ENCODE measurements at places on chromosomes 2 and 18.

DNA sequence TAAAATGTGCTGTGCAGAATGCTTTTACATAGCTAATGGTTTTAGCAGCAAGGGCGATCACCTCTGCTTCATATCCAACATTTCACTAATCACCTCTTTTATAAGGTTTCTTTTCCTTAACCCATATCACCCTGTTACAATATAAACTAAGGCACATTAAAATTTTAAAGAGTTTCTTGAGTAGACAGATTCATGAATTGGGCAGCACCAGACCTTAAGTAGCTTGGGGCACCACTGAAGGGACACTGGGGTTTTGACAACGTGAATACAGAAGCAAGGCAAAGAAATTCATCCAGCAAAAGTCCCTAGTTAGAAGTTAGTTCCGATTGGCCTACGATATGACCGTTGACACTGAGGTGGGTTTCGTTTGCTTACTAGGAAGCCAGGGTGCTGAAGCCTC lies 44.0 kb upstream of the RALBP1 start:
- DNase-seq: no peak

GRCh38 chr2:142782942-142783443 lies 94.5 kb upstream of the KYNU start:
- no peak for DNase-seq

DNA sequence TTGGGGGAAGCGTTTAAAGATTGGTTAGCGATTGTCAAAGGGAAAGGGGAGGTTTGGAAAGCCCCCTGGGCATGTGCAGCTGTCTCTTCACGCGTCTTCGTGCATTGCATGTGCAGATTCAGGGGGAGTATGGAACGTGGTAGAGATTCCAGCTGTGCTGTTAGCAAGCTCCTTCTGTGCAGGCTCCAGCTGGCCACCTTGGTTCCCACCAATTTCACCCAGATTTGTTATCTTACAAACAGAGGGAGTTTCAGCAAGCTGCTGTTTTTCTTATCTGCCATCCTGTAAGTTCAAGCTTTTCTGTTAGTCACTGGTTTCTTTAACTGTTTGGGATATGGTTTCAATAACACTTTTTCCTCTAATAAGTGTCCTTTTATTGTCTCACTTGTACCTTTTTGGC lies 30.4 kb downstream of the FARP2 start:
- no peak for DNase-seq

DNA sequence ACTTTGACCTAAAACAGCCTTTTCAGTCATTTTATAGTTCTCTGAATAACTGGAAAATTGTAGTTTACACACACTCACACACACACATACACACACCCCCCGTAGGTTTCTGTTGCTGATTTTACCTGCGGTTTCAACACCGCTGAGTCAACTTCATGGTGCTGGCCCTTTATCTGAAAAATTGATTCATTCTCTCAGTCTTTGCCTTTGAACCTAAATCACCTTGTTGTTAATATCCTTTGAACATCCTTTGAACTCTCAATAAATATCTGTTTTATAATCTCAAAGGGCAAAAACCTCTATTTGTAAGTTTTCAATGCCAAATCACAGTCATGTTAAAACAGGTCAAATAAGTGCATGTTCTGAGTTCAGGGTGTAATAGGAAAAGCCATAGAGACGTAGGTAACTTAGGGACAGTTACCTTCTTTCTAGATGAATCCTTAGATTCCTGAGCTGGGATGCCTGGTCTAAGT lies 109.0 kb upstream of the BZW1 start:
- no peak for DNase-seq

- DNase-seq: peak; percentile 95
These were observed 153.7 kb downstream of the TGIF1 start for GRCh38 chr18:3603421-3604234.

GRCh38 chr2:96396602-96397001 lies 61.0 kb downstream of the NCAPH start:
- DNase-seq: no peak

- peak; percentile 85 for DNase-seq
These were observed 25.6 kb upstream of the PMAIP1 start for GRCh38 chr18:59874166-59874565.

DNA sequence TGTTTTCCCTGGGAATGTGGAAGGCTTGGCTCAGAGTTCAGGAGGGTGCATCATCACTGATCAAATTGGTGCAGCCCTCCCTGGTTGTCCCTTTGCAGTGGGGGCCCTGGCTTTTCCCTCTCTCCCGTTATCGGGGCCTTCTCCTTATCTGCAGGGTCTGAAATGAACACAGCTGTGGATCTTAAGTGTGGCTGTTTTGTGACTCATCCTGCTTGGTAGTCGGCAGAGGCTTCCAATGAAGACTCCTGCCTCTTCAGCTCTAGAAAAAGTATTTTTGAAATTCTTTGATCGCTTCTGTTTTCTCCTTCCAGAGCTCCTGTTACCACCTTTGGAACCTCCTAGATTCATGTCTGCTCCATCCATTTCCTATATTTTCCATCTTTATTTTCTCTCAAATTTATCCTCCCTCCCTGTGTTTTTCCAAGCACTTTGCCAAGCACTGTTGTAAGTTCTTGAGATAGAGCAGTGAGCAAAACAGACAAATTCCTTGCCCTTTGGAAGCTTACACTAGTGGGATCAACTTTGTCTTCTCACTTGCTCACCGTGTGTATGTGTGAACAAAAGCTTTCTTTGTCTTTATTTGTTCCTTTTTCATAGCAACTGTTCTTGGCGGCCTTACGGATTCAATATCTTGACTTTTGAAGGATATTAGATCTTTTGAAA lies 45.7 kb downstream of the RALB start:
- DNase-seq: no peak

GRCh38 chr18:27860011-27860410 lies 316.9 kb downstream of the CDH2 start:
- no peak for DNase-seq

- DNase-seq: no peak
These were observed 83.4 kb upstream of the STK39 start for GRCh38 chr2:168330624-168331423.

DNA sequence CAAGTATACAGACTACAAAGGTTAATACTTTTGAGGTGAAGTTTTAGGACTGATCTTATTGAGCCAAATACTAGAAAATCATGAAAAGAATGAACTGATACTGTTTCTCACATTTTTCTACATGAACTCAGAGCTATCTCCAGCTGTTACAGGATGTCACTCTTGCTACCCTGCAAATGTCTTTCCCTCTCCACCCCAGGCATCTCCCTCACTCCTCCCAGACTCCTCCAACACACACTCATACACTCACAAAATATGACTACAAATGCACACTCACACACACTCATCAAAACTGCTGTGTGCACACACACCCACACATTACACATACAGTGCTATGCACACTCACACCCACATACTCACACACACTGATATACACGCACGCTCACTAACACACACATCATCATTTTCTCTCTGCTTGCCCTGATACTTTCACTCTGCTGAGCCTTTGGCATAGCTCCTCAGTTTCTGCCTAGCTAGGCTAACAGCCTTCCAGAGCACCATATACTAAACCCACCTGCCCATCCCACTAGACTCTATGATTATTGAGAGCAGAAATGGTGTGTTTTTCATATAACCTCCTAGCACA lies 273.3 kb downstream of the CD226 start:
- DNase-seq: no peak

DNA sequence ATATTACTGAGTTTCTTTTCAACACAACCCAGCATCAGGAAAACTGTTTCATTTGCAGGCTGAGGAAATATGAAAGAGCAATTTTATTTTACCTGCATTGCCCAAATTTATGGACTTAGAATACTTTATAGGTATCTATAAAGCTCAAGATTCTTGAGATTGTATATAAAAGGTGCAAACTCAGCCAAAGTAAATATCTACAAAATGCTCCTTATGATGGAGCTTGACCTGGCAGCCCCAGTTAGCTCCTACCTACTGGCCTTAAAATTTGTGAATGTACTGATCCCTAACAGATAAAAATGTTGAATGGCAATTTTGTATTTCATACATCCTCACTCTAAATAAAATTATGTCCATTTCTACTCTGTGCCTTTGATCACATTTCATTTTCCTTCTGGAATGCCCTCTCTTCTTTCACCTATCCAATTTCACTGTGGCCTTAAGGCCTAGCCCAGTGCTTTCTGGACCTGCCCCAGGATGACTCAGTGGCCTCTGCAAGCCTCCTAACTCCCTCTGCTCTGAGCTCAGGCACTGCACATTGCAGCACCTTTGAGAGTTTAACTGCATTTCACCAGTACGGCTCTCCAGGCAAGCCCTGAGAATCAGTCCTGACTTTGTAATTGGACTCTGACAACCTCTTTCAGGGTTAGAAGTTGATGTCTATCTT lies 125.9 kb downstream of the ANTXR1 start:
- DNase-seq: peak; percentile 86

GRCh38 chr2:96241900-96242611 lies 23.7 kb downstream of the TMEM127 start:
- DNase-seq: no peak

GRCh38 chr2:54099829-54100585 lies 15.4 kb upstream of the ACYP2 start:
- no peak for DNase-seq

DNA sequence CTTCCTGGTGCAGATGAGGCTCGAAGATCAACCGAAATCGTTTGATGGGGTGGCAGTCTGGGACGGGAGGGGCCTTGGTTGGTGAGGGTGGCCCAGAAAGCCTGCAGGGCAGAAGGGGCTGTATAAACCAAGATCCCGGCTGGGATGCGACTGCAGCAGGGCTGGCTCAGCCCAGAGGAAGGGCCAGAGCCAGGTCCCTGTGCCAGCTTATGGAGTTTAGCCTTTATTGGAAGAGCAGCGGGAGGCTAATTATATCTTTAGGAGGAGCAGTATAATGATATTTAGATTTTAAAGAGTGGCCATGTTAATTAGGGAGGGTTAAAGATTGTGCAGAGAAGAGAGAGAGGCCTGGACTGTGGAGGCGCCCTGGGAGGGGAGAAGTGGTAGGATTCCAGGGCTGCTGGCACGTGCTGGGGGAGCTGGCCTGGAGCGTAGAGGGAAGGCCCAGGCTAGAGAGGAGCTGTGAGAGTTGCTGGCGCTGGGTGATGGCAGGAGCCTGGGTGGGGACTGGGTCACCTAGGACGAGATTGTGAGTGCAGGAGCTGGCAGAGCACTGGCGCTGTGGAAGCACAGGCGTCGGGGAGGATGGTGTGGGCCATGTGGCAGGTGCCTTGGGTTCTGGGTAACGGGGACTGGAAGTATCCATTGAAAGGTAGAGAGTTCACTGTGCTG lies 25.1 kb downstream of the TRAF3IP1 start:
- DNase-seq: no peak

- no peak for DNase-seq
These were observed 202.8 kb upstream of the SALL3 start for GRCh38 chr18:78776706-78777285.

DNA sequence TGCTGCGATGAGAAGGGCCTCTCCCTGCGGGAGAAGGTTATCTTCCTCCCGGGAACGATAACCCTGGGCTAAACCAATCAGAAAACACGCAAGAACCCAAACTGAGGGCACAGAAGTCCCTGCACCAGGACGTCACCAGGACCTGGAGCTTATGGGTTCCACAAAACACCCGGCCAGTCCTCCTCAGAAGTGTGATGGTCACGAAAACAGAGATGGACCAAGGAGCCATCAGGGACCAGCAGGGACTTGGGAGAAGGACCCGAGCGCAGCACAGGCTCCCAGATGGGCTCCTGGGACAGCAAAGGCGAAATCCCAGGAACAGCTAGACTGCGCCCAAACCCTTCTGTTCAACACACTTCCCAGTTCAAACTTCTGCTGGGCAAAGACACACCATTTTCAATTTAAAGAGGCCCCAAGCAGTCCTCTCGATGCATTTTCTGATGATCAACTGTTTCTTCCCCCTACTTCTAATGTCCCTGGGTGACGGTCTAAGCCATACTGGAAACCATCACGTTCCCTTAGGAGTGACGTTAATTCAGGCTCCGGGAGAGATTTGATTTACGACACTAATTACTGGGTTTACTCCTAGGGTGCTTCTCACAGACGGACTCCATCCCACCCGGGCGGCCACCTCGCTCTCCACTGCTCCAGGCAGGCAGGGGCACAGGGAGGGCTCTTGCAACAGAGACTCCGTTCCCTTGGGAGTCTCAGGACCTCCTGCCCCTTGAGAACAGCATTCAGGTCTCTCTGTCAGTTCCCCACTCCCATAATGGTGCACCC lies 29.2 kb downstream of the ZNF516 start:
- no peak for DNase-seq

- no peak for DNase-seq
These were observed 110.2 kb upstream of the RBBP8 start for GRCh38 chr18:22822841-22823508.

- no peak for DNase-seq
These were observed 2108.8 kb upstream of the PIK3C3 start for GRCh38 chr18:39846265-39846664.

DNA sequence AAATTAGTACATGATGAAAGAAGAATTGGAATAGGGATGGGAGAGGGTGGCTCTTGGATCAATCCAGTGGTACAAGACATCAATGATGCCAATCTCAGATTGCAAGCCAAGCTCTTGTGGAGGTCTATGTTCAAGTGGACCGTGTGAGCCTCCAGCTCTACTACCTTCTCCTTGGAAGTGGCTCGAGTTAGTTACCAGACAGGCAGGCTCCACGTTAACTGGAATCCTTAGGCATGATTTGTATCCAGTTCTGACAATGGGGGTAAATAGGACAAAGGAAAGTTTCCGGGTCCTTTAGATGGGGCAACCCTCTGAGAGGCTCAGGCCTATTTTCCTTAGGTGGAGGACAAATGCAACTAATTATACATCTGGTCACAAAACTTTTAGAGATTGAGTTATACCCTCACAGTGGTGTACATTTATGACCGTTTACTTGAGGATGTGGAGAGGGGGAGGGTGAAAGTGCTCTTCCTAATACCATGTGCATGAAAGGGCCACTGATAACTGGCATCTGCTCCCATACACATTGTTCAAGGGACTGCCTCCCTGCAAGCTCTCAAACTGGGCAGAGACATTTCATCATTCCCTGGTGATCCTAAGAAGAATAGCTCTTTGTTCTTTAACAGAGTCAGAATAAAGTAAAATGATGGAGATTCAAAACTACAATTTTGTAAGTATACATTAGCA lies 180.2 kb downstream of the SOCS6 start:
- no peak for DNase-seq

DNA sequence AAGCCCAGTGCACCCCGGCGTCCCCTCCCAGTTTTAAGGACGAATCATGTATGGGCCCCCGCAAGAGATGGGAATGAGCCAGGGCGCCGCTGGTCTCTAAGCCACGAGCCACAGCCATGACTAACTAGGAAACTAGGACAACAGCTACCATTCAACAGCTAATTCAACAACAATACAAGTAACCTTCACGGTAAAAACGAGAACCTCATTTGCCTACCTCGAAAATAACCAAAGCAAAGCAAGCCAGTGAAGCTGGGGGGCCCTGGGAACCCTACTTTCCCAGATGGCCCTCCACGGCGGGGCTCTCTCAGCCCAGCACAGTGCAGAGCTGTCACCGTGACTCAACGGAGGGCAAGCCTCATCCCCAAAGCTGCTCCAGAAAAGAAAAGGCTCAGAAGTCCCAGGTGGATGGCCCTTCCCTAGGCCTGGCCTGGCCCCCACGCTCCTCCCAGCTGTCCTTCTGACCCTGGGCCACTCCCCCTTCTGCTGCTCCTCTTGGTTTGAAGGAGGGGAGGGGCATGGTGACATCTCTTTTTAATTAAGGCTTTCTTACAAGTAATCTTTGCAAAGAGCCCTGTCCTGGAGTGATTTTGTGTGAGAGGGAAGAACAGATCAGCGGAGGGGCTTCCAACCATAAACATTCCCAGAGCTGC lies 126.3 kb downstream of the HDAC4 start:
- peak; percentile 47 for DNase-seq

- DNase-seq: no peak
These were observed 51.2 kb downstream of the ANO7 start for GRCh38 chr2:241239552-241240202.

GRCh38 chr2:151363709-151364108 lies 6.3 kb downstream of the TNFAIP6 start:
- DNase-seq: no peak

All from RCC 7860 (cell line).